ENCODE measurements at places on chromosomes 2 and 18.

DNA sequence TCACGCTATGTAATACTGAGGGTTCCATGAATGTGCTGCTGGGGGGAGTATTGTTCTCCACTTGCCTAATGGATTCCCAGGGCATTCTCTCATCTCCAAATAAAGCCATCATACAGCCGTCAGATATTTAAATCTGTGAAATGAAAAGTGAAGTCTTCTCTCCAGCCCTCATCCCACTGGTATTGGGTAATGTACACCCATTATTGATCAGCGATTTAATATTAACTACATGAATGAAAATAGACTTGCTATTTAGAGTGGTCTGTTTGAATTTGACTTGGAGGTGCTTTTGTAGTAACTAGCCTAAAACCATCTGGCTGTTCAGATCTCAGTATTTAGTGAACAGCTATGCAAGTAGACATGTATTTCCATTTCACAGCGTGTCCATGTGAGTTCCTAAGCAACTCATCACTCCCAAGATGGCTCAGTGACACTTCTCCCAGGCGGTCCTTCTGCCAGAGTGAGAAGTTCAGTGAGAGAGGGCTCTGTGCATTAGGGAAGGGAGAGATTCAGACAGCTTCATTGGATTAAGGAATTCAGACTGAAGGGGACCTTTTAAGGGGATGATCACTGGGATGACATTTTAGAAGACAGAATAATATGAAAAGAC is 140.7 kb downstream of the WDSUB1 start:
- DNase-seq, result no peak

GRCh38 chr2:119691651-119692245 is 12.7 kb downstream of the TMEM177 start:
- no peak for DNase-seq

DNA sequence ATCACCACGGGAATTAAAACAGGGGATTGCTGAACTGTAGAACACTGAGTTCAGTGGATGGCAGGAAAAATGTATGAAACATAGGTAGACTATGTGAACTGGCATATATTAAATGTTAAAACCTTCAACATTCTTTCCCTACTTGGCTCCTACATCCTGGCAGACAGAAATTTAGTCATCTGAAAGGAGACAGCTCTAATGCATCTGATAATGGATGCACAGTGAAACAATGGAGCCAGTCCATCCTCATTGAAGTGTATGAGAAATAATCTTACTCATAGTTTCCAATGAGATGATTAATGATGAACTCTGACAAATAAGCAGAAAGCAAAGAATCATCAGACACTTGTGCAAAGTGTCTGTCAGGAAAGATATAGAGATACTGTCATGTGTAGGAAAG is 1629.7 kb upstream of the TMEFF2 start:
- no peak for DNase-seq

GRCh38 chr18:67510831-67511230 is 5.7 kb downstream of the DSEL start:
- no peak for DNase-seq

DNA sequence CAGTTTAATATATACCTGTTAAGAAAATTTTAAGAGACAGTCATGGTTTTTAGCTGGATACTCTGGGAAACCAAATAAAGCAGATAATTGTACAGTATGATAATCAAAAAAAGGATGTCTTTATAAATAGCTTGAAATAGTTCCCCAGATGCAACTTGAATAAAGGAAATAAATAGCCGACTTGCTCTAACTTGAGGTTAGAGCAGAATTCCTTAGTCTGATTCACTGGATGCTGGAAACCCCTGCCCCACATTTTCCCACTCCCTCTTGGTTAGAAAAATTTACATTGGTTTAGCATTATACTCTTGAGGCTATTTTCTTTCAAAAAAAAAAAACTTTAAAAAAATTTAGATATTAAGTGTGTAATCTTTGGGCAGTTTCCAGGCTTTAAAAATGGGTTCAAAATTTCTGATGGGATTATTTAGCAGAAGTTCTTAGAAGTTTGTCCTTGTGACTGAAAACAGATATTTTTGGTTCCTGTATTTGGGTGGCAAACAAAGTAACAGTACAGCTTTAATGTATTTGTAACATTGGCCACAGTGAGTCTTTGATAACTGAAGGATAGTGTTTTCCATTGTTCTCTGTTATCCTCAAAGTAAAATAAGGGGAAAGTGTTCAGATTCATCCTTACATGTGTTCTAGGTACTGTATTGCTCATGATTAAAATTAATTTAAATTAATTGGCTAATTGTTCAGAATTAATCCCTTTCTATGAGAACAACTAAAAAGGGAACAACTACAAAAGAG is 39.6 kb downstream of the ITGAV start:
- no peak for DNase-seq

- DNase-seq, result no peak
Observed at GRCh38 chr2:48723129-48723528, 32.4 kb downstream of the LHCGR start.

GRCh38 chr18:77369644-77370043 is 120.0 kb downstream of the GALR1 start:
- DNase-seq, result no peak

- DNase-seq, result no peak
Observed at GRCh38 chr2:9992427-9993187, 41.1 kb downstream of the GRHL1 start.

DNA sequence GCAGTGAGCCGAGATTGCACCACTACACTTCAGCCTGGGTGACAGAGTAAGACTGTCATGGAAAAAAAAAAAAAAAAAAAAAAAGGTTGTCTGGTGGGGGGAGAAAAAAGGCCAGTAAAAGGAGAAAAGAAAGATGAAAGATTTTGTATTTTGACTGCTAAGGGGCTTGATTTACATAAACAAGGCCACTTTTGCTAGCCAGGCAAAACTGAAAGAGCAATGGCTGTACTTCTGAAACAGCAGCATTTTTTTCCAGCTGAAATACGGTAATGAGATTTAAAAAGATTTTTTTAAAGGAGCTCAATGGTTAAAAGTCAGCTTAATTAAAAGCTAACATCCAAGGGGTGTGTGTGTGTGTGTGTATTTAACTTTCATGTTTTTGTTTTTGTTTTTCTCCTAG is 11.3 kb upstream of the OXER1 start:
- no peak for DNase-seq

DNA sequence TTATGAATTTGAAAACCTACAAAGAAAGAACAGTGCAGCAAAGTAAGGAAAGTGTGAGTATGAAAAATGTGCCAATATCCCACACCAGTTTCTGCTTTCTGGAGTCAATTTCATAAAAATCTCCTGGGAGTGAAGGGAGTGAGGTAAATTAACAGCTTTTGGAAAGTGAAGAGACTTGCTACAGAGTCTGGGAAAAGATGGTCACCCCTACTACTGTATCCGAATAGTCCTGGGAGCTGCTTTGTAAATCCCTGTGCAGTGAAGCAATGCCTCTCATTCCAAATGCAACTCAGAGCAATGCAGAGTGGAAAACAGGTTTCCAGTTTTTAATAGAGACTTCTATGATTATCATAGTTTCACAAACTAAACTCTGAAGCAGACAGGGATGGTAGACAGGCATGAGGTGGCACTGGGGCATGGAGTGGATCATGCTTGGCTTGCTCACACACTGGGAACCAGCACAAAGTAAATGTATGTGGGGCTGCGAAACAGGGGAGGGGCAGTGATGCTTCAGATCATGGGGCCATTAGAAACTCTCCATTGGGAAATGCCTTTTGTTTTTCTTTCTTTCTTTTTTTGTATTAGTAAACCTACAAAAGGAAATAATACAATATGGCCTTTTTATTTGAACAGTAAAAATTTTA is 10.6 kb downstream of the COL5A2 start:
- DNase-seq, result no peak

DNA sequence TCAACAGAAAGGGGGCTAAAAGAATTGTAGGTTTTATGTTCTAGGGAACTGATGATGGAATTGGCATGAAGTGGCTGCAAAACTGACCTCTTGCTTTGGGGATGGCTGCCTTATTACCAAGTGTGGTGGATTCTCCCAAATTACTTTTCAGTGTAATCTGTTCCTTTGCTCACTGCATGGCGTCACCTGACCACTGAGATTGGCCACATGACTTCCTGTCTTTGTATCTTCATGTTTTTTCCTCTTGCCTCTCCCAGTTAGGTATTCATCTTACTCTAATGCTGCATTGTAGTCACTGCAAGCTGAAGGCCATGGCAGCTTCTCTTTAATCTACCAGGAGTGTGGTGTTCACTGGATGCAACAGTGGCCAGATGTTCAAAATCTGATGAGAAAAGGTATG is 257.7 kb upstream of the TNP1 start:
- no peak for DNase-seq

DNA sequence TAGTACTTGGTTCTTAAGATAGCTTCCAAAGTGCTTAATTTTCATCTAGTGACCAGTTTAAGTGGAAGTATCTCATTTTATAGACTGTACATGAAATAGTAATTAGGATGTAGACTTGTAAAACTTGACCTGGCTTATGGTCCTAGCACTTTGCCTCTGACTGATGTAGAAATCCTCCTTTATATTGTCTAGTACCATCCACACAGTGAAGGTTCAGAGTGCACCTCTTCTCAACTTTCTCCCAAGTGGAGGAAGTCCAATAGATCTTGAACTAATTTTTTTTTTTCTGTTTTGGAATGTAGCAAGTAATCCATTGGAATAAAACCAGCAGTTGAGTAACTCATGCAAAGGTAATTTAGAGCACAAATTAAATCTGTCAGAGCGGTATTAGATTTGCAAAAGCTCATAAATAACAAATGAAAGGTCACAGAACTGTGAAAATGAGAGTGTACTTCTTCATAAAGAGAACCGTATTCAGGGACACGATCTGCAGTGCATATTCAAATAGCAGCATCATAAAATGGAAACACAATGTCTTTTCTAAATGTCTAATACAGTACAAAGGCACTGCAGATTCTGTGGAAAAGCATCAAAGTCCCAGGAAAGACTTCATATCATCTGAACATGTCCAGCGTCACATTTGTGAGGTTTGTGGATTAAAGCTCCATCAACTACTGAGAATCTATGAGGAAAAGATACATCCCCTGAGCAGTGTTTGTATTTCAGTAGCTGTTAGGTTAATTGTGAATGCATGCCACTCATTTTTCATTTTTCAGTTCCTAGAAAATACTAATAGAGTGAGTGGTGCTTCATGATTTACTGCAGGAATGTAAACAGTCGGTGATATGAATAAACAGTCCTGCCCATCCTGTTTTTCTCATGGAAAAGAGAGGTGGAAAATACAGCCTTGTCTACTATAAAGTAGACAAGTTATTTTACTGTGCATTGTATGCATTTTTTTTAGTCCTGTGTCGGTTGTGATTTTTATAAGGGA is 100.7 kb downstream of the LYPD6 start:
- DNase-seq, result no peak

DNA sequence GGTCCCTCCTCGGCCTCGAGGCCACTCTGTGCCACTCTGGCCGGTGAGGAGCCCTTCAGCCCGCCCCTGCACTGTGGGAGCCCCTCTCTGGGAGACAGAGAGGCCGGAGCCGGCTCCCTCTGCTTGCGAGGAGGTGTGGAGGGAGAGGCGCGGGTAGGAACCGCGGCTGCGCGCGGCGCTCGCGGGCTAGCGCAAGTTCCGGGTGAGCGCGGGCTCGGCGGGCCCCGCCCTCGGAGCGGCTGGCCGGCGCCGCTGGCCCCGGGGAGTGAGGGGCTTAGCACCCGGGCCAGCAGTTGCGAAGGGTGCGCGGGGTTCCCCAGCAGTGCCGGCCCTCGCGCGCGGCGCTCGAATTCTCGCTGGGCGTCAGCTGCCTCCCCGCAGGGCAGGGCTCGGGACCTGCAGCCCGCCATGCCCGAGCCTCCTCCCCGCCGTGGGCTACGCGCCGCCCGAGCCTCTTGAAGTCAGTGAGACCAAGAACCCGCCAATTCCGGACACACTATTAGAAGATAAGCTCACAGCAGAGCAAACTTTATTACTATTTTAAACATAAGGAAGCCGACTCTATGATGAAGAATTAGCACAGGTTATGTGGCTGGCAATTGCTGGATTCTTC is 825.8 kb upstream of the FANCL start:
- no peak for DNase-seq

DNA sequence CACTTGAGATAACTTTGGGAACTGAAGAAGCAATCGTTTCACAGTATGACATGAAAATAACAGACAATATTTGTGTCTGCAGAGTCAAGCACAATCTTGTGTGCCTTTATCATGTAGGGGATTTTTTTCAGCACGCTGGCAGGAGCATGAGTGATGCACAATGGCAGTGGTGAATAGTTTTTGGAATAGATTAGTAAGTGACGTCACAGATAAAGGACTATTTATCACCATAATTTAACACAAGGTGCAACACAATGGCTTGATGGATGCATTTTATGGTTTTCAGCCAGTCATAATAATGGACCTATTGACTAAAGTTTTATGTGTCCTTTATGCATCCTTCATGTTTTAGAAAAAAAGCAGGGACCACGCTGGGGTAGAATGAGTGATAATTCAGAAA is 559.8 kb upstream of the FANCL start:
- no peak for DNase-seq

DNA sequence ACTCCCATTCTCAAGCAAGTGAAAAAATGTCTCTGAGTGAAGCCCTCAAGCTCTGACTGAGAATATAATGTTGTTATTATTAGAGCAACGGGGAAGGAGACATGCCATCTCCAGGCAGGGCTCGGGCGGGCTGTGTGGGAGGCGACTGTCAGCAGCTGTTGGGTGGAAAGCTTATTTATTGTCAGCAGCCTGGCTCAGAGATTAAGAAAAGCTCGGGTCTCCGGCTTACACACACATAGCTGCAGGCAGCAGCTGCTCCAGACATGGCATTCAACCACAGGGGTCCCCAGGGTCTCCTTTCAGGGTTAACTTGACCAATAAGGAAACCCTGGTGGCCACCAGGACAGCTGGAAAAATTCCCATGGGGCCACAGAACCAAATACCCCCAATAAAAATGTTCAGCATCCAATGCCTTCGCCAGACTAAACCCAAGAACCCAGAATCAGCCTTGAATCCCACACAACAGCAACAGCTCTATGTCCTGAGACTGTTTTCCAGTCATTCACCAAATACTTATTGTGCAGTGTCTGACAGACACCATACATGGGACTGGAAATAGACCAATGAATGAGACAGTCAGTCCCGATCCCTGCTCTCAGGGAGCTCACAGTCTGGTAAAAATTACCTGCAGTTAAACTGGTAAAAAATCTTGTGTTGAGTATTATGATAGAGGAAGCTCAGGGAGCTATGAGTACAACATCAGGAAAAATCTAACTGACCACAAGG is 70.5 kb upstream of the RTN4 start:
- DNase-seq, result no peak

- DNase-seq, result no peak
Observed at GRCh38 chr2:216217904-216218260, 108.7 kb downstream of the XRCC5 start.
